Gastroesophageal sphincter (tissue), 4 donors: ENCODE measurements at places on chromosomes 12 and 14. TPM values are rescaled to one million over a fixed set of nuclear protein-coding genes. Genes with fewer than 3 reads are reported as not detected.

DNA sequence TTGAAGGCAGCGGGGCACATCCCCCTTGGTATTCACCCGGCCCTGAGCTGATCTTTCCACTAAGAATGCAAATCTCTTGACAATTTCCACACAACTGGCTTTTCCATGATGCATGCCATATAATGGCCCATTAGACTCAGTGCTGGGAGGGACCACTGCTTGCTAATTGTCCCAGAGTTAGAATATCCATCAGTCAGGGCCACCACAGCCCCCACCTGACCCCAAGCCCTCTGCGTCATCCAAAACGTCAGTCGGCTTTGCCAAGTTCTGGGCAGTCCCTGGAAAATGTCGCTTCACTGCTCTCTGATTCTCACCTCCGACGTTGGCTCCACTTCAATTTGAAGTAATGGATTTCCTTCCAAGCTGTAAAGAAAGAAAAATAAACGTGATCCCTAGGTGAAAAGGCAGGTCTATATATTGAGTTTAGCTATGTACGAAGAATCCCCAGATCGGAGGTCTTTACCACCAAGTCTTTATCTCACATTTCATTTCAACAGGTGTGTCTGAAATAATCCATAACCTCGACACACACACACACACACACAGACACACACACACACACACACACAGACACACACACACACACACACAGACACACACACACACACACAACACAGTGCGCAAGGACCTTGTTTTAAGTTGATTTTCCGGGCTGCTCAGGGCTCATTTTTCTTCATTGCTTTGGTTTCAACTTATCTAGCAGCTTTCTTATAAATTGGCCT lies 165.5 kb upstream of the NOS1 start:
- peaks cover 39% of the 10 kb centered on the region for H3K27me3 ChIP-seq
- no peaks in the 10 kb centered on the region for H3K4me1 ChIP-seq
- H3K27ac ChIP-seq = no peak overlapping the region
- no peak overlapping the region for H3K4me3 ChIP-seq
- no peaks in the 10 kb centered on the region for H3K36me3 ChIP-seq

DNA sequence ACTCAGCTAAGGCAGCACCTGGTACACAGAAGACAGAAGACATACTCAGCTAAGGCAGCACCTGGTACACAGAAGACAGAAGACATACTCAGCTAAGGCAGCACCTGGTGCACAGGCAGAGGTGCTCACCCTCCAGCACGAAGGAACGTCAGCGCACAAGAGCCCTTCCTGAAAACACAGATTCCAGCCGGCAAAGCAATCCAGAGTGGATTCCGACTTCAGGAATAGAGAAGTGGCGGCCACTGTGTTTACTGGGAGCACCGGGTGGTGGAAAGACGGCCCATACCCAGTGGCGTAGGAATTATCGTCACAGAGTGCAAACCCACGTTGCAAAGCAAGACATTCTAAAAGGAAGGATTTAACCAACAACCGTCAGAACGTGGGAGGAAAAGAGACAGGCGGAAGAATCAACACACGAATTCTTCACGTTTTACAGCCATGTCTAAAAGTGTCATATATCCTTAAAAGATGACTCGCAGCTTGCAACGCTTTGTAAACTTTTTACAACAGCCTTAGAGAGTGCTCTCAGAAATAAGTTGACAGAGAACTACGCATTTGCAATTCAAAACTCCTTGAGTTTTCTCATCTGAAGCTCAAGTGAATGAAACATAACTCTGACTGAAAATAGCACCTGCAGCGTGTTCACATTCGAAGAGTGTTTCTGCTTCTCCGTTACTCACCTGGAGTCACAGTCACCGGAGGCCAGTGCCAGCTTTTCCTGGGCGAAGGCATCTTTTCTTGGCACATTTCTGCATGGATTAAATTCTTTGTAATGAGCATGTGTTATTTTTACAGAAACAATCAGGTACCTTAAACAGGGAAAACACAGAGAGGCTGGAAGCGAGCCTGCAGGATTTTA lies 55.8 kb upstream of the GALNT9 start:
- H3K4me3 ChIP-seq = no peak overlapping the region
- H3K4me1 ChIP-seq = no peaks in the 10 kb centered on the region
- ATAC-seq = no peak

DNA sequence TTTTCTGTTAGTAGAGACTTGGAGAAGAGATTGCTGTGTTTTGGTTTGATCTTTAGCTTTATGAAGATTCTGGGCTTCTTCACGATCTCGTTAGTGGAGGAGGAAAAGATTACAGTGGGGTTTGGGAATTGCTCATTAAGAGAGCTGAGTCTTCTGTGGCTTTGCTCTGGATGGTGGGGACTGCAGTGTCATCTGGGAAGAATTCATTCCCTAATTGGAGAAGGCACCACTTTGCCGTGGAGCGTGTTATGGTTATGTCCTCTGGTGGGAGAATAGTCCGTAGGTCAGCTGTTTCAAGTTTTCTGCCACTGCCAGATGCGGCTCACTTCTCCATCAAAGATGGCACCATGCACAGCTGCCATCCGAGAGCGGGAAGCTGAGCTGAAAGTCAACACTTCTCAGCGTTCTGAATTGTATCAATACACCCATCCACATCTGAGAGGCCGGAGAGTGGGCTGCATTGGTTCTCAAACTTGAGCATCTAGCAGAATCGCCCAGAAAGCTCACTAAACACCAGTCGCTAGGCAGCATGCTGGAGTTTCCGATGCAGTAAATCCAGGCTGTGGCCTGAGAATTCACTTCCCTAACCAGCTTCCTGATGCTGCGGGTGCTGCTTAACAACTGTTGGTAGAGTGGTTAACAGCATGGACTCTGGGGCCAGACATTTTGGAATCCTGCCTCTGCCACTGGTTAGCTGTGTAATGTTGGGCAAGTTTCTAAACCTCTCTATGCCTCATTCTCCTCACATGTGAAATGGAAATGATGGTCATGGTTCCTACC lies 117.8 kb downstream of the PLXNC1 start:
- no peaks in the 10 kb centered on the region for H3K36me3 ChIP-seq
- H3K27ac ChIP-seq = no peak overlapping the region
- H3K4me3 ChIP-seq = no peak overlapping the region
- H3K27me3 ChIP-seq = no peaks in the 10 kb centered on the region
- no peak for ATAC-seq

GRCh38 chr12:121930862-121931261 lies 12.5 kb downstream of the CFAP251 start:
- no peaks in the 10 kb centered on the region for H3K27me3 ChIP-seq
- H3K36me3 ChIP-seq = no peaks in the 10 kb centered on the region
- no peak overlapping the region for H3K27ac ChIP-seq
- ATAC-seq = no peak

- no peaks in the 10 kb centered on the region for H3K36me3 ChIP-seq
- no peak overlapping the region for H3K4me3 ChIP-seq
- no peaks in the 10 kb centered on the region for H3K4me1 ChIP-seq
- H3K27ac ChIP-seq = no peak overlapping the region
- no peaks in the 10 kb centered on the region for H3K27me3 ChIP-seq
- ATAC-seq = no peak
These were observed 352.5 kb downstream of the C12orf50 start for GRCh38 chr12:87676731-87677130.

DNA sequence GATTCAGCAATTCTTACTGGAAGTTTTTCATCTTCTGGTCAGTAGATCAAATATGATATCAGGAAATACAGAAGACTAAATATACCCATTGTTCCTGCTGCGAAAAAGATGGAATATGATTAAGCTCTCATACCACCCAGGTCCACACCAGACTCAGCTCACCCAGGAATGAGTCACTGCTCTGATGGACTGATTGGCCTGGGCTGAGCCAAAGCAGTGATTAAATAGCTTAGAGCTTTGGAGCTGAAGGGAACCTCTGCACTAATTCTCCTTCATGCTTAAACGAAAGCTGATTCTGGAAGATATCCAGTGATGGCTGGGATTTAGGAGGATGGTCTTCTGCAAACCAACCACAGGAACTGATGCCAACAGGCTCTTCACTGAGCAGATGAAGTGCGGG lies 62.0 kb upstream of the SYT1 start:
- H3K4me1 ChIP-seq = no peaks in the 10 kb centered on the region
- ATAC-seq = no peak
- no peaks in the 10 kb centered on the region for H3K27me3 ChIP-seq

DNA sequence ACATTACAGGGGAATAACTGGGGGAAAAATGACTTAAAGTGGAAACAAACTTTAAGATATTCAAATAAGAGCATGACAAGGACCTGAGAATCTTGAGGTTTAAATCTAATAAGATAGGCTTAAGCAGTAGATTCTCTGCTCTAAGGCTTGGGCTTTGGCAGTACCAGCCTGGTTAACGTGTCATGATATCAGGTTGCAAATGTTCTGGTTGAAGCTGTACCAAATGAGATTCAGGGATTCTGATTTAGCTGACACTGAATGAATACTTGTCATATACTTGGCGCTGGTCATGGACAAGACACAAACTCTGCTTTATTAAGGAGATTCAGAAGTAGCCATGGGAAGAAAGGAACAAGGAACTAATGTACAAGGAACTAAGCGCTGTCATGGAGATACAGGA lies 6.1 kb downstream of the TCP11L2 start:
- ATAC-seq = no peak
- H3K4me1 ChIP-seq = peaks cover 2% of the 10 kb centered on the region
- peaks cover 23% of the 10 kb centered on the region for H3K36me3 ChIP-seq
- H3K27ac ChIP-seq = no peak overlapping the region
- no peaks in the 10 kb centered on the region for H3K27me3 ChIP-seq

DNA sequence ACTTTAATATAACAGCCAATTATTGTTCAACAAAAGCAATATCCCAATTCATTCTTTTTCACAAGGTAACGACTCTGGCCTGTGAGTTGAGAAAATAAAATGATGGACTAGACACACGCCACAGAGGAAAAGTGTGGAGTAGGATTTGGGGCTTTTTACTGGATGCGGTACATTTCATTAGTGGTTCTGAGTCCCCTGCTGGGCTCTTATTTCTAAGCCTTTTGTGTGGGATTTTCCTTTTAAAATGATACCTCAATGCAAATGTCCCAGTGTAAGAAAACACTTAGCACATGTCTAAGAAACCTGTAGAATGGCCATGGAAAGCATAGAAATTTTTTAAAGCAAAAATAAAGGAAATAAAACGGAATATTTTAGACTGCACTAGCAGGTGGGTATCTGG lies 73.4 kb downstream of the C12orf42 start:
- H3K4me3 ChIP-seq = no peak overlapping the region
- no peaks in the 10 kb centered on the region for H3K27me3 ChIP-seq
- H3K36me3 ChIP-seq = no peaks in the 10 kb centered on the region
- no peak for ATAC-seq
- H3K27ac ChIP-seq = no peak overlapping the region
- H3K4me1 ChIP-seq = no peaks in the 10 kb centered on the region

The KLHL28 gene
- 11.7 TPM for total RNA-seq
